ENCODE measurements at places on chromosomes 6 and 20.

DNA sequence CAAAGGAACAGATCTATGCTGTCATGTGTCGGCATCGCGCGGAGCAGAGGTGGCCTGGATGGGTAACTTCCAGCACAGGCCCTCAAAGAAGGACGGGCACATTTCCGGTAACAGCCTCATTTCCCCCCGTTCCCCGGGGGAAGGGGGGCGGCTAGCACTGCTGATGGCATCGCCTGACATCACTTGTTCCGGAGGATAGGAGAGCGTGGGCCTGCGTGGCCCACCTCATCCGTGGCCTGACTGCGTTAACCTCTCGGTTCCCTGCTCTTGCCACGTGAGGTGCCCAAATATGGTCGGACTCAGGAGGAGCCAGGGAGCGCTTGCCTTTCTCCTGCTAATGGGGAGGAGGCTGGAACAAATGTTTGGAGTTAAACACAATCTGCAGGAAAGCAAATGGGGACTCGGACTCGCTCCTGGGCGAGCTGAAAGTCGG is at the start of gene AKAP12:
Gene AKAP12, plus strand, starts transcription at position 365 of the 433 bp plus-strand sequence. CDS start 596 bp downstream, outside the sequence.
- no peak for DNase-seq

DNA sequence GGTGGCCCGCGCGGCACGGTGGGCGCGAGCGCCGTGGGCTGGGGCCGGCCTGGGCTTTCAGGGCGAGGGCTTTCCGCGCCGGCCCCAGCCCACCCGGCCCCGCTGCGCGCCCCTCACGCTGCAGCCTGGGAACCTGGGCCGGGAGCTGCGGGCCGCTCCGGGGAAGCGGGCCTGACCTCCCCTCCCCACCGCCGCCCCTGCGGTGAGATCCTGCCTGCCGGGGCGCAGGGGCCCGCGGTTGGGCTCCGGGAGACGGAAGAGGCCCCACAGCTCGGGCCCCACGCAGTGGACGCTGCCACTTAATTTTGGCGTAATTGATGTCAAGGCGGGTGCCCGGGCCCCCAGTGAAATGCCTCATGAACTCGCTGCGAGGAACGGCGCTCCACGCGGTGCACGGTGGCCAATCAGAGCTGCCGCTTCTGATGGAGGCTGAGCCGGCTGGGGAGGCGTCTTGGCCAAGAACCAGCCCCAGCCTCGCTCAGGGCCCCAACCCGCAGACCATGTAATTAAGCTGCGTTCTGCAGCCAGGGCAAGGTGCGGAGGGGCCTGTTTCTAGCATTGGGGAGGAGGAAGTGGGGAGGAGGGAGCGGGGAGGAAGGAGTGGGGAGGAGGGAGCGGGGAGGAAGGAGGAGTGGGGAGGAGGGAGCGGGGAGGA is 96.1 kb upstream of the BHLHE23 start:
- no peak for DNase-seq

DNA sequence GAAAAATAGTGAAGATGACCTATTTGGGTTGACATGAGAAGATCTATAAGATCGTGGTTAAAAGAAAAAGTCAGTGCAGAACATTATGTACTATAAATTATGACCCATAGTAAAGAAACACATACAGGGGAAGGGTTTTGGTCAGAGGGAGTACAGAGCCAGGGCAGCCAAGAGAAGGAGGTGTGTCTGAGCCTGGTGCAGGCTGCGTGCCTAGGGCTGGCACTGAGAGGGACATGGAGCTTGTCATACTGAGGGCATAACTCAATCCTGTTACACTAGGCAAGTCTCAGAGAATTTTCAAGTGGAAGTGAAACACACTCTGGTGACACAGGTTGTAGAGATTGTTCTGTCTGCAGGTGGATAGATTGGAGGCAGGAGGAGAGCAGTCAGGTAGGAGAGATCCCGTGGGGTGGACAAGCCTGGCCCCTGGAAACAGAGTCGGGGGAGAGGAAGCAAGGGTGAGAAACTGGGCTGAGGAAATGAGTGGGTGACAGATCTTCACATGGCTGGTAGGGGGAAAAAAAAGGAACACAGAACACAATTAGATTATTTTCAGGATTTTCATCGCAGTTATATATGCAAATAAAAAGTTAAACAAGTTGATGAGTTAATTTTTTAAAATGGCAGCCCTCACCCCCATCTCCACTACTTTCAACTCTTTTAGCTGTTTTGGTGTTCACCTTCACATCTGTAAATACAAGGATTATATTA is 18.5 kb upstream of the RNF39 start:
- DNase-seq = no peak

- no peak for DNase-seq
These were observed 123.3 kb upstream of the NXT1 start for GRCh38 chr20:23227274-23227673.

GRCh38 chr6:87723170-87724078 is 21.4 kb upstream of the AKIRIN2 start:
- peak; percentile 72 for DNase-seq

GRCh38 chr6:88910922-88911778 is 52.3 kb downstream of the RNGTT start:
- no peak for DNase-seq

DNA sequence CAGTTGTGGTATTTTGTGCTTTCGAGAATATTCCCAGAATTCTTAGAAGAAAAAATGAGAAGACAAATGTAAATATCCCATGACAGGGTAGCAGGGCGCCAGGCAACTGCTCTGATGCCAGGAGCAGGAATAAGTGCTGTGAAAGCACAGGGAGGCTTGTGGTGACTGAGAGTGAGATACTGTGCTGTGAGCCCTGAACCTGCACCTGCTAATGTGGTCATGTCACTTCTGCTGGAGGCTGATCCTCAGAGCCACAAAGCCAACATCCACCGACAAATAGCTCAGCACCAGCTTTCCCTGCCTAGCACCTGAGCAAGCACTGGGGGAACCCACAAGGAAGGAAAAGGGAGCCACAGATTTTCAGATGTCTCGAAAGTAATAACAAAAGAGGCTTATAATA is 368.6 kb upstream of the CDH4 start:
- no peak for DNase-seq

- no peak for DNase-seq
These were observed 487.6 kb downstream of the PREX1 start for GRCh38 chr20:48339986-48340882.

GRCh38 chr6:41255638-41256246 is 27.6 kb downstream of the TREML4 start:
- DNase-seq = no peak

DNA sequence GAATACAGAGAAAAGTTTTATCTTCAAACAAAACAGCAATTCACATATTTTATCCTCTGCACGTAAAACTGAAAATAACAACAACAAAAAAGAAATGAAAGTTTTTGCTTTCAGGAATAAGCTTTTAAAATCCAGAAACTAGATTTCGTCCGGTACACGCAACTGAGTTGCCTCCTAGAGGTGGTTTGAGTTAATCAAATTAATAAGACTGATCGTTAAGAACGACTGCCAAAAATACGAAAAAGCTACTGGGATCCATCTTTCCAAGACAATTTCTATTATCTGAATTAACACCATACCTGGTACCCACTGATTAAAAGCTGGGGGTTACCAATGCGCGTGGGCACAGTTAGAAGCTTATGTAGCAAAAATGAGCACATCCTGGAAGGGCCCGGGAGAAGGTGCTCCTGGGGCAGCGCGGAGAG is 669 bp downstream of the PDCD2 start:
- DNase-seq = no peak

- no peak for DNase-seq
These were observed 801 bp downstream of the FBXL4 start for GRCh38 chr6:98946879-98947410.

- DNase-seq = no peak
These were observed 156.9 kb upstream of the SOX4 start for GRCh38 chr6:21436625-21437024.
